ENCODE measurements at places on chromosomes 3 and 15.

DNA sequence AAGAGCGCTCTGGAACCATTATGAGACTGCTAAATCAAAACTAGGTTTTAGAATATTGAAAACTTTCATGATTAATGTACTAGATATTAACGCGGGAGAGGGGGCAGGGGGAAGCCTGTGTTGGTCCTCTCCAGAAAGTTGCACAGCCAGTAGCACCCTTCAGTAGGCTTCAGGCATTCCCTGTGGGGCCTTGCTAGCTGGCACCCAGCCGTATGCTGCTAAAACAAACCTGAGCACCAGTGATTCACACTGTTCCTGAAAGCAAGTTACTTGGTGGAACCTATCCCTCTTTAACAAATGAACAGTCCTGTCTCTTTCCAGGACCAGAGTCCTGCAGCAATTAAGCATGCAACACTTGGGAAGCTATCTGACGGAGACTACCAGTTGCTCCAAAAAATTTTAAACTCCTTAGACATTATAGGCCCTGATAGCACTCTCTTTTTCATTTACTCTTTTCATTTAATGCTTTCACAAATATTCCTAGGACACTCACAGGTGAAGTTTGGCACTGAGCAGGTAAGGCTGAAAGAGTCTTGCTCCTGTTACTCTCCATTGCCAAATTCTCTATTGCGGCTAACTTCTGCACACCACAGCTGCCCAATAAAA is 1.2 kb upstream of the ATRIP start:
- no peak for DNase-seq

- no peak for DNase-seq
Measured at GRCh38 chr15:50353251-50353974, 1.6 kb downstream of the GABPB1 start.

GRCh38 chr15:48402427-48403177 is 71.4 kb downstream of the DUT start:
- no peak for DNase-seq

DNA sequence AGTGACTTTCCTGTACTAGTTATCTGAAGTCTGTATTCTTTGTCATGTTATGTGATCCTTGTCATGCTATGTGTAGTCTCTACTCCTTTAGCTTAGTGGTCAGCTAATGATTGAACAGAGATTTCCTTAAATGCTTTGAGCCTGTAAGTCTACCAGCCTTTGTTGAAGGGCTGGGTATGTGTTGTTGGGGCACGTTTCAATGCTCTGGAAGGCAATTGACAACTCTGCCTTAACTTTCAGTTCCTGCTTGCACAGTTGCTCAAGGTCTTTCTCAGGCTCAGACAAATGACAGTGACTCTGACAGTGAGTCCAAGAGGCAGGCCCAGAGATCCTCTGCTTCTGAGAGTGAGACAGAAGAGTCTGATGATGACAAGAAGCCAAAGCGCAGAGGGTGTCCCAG is 89.3 kb downstream of the CHD2 start:
- DNase-seq, result no peak

DNA sequence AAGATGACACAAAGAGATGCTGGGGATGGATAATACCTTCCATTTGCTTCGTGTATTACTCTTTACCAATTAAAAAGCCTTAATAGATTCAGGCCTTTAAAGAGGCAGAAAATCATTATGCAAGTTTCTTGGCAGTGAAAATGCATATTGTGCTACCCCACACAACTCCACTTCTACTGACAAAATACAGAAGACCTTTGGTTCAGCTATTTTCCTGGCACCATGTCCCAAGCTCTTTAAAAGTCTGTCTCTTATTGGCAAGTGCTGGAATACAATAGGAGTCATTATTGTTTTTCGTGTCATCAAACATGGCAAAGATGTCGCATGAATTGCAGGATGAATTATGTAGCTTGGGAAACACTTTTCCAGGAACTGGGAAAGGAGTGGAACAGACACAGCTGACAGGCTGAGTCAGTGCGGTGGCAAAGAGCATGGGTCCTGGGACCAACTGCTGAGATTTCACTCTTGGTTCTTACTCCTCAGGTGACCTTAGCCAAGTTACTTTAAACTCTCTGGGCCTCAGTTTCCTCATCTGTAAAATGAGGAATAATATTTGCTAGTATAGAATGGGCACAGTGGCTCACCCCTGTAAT is 5.5 kb upstream of the TSPAN3 start:
- DNase-seq, result no peak

DNA sequence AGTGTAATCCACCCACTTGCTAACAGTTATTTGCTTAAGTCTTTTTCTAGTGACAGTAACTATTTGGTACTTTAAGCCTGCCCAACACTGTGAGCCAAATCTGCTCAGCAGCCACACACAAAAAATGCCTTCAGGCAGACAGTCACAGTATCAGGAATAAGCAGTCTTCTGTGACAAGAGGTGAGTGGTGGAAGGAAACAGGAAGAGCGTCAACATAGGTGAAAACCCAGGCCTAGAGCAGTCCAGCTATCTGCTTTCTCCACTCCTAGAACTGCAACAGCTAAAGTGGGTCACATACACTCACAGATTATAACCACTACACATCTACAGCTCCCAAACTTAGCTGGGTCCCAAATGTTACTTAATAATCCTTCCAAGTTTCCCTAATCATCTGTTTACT is 213.7 kb downstream of the ZBTB20 start:
- no peak for DNase-seq

GRCh38 chr3:52364322-52365035 is 48.4 kb downstream of the DNAH1 start:
- no peak for DNase-seq

DNA sequence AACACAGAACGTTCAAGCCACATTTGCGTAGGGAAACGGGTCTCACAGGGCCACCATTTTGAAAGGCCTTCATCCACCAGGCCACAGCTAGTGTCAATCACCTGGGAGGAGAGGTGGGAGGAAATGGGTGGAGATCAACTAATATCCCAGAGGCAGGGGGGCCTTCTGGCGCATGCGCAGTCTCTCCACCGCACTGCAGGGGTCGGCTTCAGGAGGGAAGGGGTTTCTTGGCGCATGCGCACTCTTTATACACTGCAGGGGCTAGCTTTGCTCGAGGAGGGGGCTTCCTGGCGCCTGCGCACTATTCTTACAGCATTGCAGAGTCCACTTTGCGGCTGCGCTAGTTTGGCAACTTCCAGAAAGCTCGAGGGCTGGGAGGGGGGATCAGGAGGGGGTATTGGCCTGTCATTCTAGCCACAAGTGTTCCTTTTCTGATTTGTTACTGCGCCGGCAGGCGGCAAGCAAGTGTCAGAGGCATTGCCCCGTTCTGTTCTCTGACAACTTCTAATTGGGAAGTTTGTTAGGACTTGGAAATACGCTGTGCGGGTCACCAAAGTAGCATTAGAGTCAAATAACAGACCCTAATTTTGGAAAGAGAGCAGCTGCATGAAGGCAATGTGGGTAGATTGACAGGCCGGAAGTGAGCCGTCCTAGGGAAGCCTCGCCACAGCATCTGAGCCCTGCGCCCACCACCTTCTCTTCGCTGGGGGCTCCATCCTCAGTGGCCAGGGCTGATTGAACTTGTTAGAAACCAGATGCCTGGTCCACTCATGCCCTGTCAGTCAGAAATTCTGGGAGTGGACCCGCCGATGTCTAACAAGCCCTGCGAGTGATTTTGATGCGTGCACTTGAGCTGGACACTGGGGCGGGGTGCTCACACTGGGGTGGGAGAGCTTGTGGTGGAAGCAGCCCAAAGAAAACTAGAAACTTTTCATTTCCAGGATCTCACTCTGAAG is 173.5 kb upstream of the NDN start:
- no peak for DNase-seq

All from GM12891 (cell line).